ENCODE measurements at places on chromosomes 11 and 22.

DNA sequence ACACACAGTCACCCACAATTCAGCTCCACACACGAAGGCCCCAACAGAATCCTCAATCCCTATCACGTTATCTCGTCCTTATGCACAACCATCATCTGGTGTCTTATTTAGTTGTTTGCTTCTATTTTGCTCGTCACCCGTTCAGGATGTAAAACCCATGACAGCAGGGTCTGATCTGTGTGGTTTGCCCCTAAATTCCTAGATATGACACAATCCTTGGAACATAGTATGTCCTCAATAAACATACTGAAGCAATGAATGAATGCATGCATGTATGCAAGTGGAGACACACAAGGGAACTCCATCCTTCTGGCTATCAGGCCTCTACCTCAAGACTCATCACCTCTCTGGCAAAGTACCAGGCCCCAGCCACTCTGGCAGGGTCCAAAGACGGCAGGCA, 20.2 kb downstream of the STARD10 start:
- no peak for DNase-seq

- DNase-seq = no peak
Observed at GRCh38 chr11:19370100-19370861, 129.5 kb upstream of the E2F8 start.

DNA sequence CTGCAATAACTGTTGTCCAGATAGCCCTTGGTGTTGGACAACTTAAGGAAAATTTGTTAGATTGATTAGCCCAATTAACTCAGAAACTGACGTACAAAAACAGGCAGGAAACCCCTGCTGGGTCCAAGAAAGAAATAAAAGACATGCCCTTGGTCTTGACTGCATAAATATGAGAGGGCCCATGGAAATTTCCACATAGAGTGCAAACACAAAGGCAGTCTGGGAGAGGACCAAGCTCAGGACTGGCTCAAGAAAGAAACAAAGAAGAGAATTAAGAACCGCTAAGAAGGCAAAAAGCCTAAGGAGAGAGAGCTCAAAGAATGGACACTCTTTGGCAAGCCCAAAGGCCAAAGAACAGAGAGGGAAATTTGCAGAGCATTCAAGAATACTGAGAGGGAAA, 1243.9 kb downstream of the LRRC4C start:
- no peak for DNase-seq

GRCh38 chr11:125903711-125904659, at the start of gene DDX25:
Gene DDX25, plus strand, starts transcription at chr11:125904508. Its CDS starts 10 bp downstream, at chr11:125904518.
- peak; percentile 54 for DNase-seq

DNA sequence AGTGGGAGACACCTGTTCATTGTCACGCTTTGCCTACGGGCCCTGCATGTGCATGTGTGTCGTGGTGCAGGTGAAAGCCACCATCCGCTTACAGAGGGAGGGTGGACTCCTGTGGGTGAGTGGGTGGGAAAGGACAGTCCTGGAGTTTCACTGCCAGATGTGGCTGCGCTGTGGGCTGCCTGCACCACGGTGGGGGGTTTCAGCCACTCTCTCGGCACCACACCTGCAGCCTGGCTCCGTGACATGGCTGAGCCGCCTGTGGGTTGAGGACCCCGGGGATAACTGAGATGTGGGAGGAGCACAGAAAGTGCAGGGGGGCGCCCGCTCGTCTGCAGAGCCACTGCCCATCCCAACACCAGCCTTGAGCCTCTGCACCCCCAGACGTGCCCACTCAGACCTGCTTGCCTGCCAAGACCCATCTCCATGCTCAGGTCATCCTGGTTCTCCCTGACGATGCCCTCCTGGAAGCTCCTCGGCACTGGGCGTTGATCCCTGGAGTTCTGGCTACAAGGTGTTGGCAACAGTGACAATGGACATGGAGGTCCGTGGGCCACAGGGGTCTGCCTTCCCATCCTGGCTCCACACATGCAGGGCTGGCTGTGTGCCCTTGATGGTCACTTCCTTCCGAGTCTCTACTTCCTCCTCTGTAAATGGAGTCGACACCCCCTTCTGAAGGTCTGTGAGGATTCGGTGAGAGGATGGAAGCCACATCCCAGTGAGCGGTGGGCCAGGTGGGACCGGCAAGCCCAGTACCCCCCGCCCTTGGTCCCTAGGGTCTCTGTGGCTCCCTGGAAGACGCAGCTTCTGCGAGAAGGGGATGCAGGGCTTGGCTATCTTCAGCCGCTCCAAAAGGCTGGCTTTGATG, 1007.0 kb downstream of the BRD1 start:
- DNase-seq = no peak

DNA sequence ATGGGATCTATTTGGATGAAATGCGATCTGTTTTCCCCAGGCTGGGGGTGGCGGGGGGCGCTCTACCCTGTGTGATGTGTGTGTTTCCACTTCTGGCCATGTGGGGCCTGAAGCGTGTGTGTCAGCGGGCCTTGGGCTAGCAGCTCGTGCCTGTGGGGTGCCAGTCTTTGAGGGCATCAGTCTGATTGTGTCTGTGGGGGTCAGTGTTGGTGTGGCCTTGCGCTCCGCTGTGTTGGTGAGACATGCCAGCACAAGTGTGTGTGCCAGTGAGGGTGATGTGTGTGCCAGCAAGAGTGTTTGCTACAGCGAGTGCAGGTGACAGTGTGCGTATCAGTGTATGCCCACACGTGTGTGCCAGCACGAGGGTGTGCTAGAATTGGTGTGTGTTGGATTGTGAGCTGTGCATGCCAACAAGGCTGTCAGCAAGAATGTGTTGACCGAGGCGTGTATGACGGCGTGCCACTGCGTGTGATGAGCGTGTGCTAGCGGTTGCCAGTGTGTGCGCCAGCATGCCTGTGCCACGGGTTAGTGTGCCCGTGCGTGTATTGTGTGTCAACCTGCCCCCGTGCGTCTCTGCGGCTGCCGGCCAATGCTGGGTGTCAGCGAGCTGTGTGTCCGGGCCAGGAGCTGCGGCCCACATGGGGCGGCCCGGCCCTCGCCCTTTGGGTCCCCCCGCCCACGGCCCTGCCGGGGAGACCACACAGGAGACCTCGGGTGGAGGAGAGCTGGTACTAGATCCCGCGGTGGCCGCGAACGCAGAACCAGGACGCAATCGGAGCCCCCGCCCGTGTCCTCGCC, 519 bp downstream of the ARRB1 start:
- peak; percentile 38 for DNase-seq

DNA sequence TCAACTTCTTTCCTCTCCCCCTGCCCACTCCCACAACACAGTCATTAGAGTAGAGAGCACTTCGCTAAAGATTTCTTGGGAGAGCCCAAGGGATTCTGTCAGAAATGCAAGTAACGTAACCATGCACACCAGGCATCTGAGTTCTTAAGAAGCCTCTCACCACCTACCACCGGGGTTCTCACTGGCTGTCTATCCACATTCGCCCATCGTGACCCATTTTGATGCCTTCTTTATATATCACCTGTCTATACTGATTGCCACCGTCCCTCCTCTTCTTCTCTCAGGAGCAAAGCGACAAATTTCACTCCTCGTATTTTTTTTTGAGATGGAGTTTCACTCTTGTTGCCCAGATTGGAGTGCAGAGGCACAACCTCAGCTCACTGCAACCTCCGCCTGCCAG, 23.9 kb upstream of the RASD2 start:
- no peak for DNase-seq

GRCh38 chr11:61967116-61967923, at the start of gene FTH1:
Gene FTH1, minus strand, starts transcription at chr11:61967634. Its CDS starts 209 bp downstream, at chr11:61967425.
- DNase-seq = peak; percentile 89

GRCh38 chr22:38316364-38317121, 690 bp downstream of the CSNK1E start:
- DNase-seq = peak; percentile 69

DNA sequence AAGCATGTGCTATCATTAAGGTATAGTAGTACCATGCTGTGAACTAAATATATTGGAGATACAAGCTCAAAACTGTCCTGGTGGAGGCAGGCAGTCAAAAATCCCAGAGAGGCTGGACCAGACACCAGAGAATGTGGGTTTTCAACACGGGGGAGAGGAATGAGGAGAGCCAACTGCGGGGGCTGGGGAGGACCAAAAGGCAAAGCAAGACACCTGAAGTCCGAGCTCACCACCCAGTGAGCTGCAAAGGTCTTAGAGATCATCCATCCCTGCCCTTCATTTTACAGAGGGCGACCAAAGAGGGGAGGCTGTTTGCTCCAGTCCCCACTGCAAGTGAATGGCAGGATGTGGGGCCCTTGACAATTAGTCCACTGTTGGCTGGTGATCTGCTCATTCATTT, 10.0 kb downstream of the RIBC2 start:
- no peak for DNase-seq

DNA sequence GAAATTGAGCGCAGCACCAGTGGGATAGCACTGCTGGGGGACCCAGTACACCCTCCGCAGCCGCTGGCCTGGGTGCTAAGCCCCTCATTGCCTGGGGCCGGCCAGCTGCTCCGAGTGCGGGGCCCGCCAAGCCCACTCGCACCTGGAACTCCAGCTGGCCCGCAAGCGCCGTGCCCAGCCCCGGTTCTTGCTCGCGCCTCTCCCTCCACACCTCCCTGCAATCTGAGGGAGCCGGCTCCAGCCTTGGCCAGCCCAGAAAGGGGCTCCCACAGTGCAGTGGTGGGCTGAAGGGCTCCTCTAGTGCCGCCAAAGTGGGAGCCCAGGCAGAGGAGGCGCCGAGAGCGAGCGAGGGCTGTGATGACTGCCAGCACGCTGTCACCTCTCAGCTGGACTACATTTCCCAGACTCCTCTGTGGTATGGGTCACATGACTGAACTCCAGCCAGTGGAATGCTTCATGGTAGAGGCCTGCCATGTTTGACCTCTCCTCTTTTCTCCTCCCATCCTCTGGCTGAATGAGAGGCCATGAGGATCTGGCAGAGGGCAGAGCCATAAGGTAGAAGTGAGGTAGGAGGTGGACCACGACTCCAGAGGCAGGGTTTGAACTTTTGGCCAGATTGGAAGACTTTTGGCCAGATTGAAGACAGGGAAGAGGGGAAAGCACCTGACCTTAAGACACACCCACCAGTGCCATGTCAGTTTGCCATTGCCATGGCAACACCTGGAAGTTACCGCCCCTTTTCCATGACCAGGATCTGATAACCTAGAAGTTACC, 6.2 kb downstream of the MRGPRD start:
- DNase-seq = no peak

DNA sequence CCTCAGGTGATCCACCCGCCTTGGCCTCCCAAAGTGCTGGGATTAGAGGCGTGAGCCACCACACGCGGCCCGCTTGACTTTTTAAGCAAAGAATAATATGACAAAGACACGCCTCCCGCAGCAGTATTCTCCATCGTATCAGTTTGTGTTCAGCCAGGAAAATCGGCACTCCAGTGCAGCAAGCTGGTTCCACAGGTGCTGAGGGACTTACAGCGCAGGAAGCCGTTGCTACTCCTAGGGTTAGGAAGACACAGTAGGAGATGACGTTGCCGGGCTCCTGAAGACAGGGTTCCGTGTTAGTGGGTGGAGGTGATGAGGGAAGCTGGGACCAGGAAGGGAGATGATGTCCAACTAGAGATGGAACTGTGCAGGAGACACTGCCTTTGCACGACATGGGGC, 65.8 kb upstream of the CECR2 start:
- DNase-seq = no peak

- DNase-seq = no peak
Observed at GRCh38 chr11:125315079-125315740, 150.7 kb downstream of the PKNOX2 start.

Measured in CD8-positive, alpha-beta T cell (primary cell).